ENCODE measurements at places on chromosomes 6 and 20.

GRCh38 chr6:126040826-126041225 lies 54.5 kb downstream of the TRMT11 start:
- no peak for DNase-seq

DNA sequence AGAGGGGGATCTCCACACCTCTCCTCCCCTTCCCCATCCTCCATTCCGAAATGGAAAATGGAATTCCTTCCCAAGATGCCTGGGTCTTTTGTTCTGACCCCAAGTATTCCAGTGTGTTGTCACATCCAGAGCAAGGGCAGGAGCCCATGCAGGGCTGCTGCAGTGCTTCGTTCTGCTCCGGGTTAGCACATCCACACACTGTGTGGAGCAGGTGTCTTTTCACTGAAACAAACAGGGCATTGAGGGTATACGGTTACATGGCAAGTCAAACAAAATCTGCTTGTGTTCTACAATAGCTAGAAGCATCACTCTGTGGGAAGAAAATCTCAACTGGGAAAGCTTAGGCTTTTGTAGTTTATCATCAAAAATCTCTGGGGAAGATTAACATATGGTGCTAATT lies 56.9 kb downstream of the LYRM2 start:
- DNase-seq: no peak

- DNase-seq: no peak
These were observed 15.1 kb downstream of the RNF217 start for GRCh38 chr6:124977067-124977908.

DNA sequence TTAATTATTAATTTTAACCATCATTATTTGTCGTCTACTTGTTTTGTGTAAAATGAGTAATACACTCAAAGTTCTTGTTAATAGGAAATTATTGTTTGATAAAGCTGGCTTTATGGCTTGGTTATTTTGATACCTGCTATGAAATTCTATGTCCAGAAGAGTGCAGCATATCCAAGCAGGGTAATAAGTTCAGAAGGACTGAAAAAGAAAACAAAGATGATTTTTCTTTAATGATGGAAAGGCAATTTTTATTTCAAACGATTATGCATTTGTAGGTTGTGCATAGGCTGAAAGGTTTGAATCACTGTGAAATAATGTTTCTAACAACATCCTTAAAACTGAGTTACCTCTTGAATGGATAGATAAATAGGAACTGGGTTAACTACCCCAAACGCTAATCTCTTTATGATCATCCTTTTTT lies 1.4 kb upstream of the MAN1A1 start:
- no peak for DNase-seq

DNA sequence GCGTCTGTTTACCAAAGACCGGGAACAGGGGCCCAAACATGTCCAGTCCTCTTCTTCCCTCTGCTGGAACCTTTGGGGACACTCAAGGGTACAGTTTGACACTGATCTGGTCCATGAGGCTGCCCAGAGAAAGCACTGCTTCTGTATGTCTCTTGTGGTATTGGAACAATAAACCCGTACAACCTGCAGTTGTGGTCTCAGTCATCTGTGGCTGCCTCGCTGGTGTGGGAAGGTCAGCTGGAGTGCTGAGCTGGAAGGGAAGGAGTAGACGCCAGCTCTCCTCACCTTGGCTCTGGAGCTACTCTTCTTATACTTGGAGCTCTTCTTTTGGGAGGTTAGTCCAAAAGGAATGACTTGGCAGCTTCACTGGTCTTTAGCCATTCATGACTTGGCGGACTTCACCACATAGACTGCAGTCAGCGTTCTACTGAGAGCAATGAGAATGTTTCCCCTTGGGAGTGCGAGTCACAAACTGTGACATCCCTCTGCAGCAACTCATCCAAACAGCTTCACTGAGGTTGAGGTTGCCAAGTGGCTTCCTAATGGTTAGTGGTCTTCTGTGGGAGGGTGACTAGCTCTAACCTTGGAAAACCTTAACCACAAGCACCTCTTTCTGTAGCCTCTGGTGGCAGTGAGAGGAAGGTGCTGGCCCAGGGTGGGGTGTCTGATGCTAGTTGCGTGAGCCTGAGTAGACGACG lies 81.2 kb downstream of the ASXL1 start:
- no peak for DNase-seq

- no peak for DNase-seq
These were observed 90.0 kb upstream of the SIRPA start for GRCh38 chr20:1805161-1805581.

- DNase-seq: no peak
These were observed 163.7 kb downstream of the MAFB start for GRCh38 chr20:40525351-40525750.

- no peak for DNase-seq
These were observed 509.9 kb downstream of the TENT5A start for GRCh38 chr6:81242624-81243023.

DNA sequence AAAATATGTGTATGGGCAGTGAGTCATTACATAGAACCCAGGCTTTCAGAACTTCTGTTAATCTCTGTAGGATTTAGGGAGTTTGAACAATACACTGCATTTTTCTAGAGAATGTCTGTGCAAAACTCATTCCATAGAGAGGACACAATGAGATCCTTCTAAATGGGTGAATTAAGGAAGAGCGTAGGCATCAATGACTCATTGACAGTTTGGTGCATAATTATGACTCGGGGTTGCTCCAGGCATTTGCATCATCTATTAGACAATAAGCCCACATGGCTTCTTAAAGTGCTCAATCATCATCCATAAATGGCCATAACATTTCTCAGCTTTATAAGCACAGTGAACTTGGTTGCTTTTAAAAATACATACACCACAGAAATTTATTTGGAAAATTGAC lies 625.5 kb downstream of the CDH26 start:
- no peak for DNase-seq
